NCI-H2081 (cell line): ENCODE measurements at places on chromosomes 2 and 18.

GRCh38 chr2:43217228-43218154 lies 8.9 kb downstream of the ZFP36L2 start:
- no peak for DNase-seq

DNA sequence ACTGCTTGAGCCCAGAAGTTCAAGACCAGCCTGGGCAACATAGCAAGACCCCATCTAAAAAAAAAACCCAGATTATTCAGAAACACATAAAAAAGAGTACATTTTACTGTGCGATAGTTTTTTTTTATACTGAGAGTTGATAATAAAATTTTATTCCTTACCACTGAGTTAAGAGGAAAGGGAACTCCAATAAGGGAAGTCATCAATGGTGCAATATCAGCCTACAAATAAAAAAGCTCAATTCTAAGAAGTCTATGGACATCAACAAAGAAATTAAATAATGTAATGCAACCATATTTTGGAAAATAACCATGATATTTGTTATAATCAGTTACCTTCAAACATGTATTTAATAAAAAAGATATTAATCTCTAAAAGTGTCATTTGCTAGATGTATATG lies 46.6 kb downstream of the PIGN start:
- DNase-seq: no peak

GRCh38 chr2:68925295-68925896 lies 27.3 kb downstream of the GKN2 start:
- DNase-seq: peak; percentile 31

GRCh38 chr2:108701806-108702205 lies 17.5 kb upstream of the RANBP2 start:
- no peak for DNase-seq

DNA sequence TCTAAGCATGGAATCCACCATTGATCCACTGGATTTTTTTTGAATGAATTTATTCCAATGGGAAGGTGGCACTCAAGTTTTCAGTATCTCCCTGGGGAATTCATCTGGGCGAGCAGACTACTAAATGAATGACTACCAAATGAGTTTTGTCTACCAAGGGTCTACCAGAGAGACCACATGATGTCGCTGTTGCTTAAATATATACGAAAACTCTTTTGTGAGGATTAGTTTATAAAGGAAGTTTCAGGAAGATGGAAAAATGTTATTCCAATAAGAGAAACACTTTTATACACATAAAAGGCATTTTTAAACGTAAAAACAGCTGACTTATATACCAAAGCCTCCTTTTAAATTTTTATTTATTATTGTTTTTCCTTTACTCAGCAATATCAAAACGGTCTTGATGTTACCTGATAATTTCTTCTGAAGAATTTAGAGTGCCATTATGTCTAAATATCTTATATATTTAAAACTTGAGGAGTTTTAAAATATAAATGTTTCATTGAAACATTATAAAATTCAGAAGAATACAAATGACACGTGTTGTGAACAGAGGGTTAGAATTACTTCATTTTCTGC lies 139.7 kb downstream of the HRH4 start:
- peak; percentile 63 for DNase-seq

DNA sequence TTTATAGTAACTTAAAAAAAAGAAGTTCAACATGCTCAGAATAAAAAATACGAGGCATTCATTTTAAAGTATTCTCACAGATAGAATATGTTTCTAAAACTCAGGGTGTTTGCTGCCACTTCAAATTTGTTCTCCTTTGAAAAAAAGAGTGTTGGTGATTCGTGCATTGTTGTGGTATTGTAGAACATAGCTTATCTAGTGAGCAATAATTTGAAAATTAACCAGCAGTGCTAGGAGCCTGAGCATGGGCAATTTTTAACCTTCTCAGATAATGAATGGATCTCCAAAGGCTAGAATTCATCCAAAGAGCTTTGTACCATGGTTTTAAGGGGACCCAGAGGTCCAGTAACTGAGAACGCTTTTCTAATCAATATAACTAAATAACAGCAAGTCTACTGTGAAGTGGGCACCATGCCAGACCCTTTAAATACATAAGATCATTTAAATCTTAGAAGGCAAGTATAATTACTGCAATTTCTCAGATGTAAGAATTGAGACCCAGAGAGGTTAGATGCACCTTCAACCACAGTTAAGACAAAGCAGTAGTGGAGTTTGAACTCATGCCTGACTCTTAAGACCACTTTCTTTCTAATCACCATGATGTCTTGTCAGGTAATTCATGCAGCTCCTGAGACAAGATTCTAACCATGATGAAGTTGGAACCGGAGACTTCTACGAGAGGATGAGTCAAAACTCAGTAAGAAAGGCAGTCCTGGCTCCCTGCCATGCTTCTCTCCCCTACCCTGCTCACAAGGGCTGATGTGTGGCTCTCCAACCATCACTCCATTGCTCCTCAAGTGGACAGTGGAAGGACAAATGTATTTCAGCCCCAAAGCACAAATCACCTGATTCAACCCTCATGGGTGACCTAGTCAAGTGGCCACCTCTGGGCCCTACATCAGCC lies 3.4 kb downstream of the CYRIA start:
- DNase-seq: no peak

- no peak for DNase-seq
Observed at GRCh38 chr2:204749319-204749718, 204.0 kb downstream of the PARD3B start.

DNA sequence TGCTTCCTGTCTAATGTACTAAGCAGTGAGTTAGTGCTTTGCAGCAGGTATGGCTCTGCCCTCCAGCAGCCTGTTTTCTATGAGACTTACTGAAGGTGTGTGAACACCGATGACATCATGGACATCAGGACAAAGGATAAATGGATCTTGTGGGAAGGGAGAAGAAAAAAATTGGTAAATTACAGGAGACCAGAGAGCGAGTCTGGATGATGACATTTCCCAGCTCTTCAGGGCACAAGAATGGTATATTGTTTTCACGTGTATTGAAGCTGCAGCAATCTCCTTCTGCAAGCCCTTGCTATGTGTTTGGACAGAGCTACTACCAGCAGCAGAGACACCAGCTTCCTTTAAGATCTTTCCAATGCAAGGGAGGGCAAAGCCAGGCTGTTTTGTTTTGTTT lies 47.2 kb downstream of the DCC start:
- DNase-seq: no peak

DNA sequence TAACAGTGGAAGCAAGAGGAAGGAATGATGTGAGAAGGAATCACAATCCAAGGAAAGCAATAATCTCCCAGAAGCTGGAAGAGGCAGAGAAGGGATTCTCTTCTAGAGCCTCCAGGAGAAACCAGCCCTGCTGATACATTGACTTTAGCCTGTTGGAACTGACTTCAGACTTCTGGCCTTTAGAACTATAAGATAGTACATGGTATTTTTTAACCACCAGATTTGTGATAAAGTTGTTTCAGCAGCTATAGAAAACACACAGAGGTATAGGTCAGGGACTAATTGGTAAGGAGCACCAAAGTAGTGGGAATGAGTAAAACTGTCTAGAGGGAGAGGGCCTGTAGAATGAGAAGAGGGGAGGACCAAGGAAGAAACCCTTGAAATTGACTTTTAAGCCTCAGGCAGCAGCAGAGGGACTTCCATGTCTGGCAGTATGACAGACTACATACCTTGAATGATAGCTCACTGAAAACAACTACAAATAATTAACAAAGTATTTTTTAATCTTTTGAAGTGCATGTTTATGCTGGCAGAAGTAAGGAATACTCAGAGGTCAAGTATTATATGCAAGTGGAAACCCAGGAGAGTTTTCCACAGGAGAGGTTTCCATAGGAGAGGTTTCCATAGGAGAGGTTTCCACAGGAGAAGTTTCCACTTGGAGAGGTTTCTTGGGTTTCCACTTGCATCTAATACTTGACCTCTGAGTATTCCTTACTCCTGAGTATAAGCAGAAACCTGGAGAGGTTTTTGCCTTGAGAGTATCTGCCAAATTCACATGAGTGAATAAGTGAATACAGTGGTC lies 33.8 kb upstream of the TMEM17 start:
- DNase-seq: no peak

GRCh38 chr18:6498289-6498856 lies 83.7 kb upstream of the L3MBTL4 start:
- no peak for DNase-seq

GRCh38 chr2:171595896-171596295 lies 73.6 kb downstream of the CYBRD1 start:
- DNase-seq: no peak

GRCh38 chr2:181910028-181910831 lies 18.7 kb downstream of the ITPRID2 start:
- DNase-seq: no peak

GRCh38 chr18:25360301-25360899 lies 8.4 kb upstream of the ZNF521 start:
- DNase-seq: no peak

DNA sequence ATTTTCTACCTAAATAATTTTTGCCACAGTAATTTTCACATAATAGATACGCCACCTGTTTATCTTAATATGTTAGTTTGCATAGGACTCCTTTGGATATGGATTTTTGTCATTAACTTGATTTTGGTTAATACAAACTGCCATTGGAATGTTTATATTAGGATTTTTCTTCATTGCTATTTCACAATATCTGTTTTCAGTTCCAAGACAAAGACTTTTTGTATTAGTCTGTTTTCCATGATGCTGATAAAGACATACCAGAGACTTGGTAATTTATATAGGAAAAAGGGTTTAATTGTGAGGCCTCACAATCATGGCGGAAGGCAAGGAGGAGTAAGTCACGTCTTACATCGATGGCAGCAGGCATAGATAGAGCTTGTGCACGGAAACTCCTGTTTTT lies 503.1 kb upstream of the TMEFF2 start:
- DNase-seq: no peak

DNA sequence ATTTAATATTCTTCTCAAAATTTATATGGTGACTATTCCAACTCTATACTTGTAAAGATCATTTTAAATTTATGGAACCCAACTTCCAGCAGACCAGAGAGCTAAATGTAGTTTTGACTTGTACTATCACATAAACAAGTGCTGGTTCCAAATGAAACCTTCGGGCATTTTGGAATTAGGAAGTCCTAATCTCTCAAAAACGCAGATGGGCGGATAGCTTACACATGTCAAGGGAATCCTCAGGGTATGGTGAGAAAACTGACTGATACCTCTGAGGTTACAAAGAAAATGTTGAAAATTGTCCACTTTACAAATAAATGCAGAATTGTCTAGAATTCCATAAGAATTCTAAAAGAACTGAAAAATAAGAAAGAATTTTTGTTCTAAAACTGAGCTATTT lies 224.1 kb downstream of the SS18 start:
- DNase-seq: no peak

DNA sequence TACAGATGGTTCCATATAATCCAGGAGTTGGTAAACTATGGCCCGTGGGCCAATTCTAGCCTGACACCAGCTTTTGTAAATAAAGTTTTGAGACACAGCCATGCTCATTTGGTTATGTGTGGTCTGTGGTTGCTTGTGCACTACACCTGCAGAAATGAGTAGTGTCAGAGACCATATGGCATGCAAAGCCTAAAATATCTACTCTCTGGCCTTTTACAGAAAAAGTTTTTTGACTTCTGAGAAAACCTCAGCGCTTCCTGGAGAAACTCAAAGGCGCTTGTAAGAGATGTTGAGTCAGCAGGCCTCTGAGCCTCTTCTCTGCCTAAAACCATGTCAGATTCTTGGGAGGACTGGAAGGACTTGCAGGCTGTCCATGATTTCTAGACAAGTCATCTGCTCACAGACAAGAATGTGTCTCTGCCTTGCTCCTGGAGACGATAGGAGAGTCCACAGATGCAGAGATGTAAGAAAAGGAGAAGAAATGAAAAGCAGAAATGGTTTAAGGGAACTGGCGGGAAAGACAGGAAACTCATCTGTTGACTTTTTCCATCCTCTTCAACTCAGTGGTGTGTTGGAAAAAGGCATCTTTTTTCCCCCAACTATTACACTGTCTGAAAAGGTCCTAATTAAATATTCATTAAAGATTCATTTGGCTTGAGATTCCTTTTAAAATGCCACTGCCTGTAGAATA lies 5.2 kb downstream of the TTC39C start:
- no peak for DNase-seq

GRCh38 chr2:144032566-144032965 lies 487.4 kb downstream of the ZEB2 start:
- DNase-seq: no peak
